ENCODE measurements at places on chromosomes 2 and 18.

- no peak for DNase-seq
Observed at GRCh38 chr2:85666435-85667316, 1.3 kb downstream of the SFTPB start.

DNA sequence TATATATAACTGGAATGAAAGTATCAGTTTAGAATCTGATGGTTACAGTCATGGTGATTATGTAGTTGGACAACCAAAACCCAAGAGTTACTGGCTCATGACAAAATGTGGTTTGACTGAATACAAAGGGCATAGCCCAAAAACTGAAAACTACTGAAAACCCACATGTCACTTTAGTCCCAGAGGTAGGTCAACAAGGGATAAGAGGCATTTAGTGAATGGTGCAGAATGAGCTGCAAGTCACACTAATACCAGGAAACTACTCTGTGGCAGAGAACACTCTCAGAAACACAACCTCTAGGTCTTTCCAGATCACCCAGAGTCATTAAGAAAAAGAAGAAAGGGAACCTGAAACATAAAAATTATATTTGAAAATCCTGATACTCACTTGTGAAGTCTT is 154.5 kb downstream of the AGPS start:
- no peak for DNase-seq

- DNase-seq, result no peak
Observed at GRCh38 chr2:213101692-213102460, 49.5 kb downstream of the IKZF2 start.

DNA sequence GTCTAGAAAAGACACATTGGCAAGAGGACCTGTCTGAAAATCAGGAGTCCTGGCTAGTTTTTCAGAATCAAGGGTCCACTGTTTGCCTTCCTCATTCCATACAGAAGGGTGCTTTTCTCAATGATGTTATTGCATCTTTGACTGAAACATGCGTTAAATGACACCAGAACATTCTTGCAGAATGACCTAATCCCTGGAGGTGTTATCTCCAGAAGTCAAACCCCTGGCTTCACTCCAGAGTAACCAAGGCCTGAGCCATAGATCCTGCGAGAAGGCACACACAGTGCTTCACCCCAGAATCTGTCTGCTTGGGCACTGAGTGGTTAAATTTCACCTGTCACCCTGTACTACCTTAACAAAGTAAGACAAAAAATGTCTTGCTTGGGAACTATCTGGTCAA is 1055.2 kb upstream of the FANCL start:
- DNase-seq, result no peak

GRCh38 chr18:57210107-57210715 is 63.3 kb downstream of the BOD1L2 start:
- no peak for DNase-seq

DNA sequence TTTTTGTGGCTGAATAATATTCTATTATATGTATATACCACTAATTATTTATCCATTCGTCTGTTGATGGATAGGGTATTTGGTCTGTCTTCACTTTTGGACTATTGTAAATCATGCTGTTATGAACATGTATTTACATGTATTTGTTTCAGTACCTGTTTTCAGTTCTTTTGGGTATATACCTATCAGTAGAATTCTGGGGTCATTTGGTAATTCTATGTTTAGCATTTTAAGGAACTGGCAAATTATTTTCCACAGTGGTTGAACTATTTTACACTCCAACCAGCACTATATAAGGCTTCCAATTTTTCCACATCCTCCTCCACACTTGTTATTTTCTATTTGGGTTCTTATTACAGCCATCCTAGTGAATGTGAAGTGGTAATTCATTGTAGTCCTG is 12.4 kb upstream of the TANK start:
- DNase-seq, result no peak

Data from stimulated activated CD4-positive, alpha-beta T cell treated with anti-CD3 and anti-CD28 coated beads, Interleukin-2, amount 100 ng/mL, for 24 hours (primary cell).